T1000 (cell line): ENCODE measurements at places on chromosomes 3 and 15.

- DNase-seq, result no peak
These were observed 19.4 kb downstream of the MYLK start for GRCh38 chr3:123864706-123865105.

DNA sequence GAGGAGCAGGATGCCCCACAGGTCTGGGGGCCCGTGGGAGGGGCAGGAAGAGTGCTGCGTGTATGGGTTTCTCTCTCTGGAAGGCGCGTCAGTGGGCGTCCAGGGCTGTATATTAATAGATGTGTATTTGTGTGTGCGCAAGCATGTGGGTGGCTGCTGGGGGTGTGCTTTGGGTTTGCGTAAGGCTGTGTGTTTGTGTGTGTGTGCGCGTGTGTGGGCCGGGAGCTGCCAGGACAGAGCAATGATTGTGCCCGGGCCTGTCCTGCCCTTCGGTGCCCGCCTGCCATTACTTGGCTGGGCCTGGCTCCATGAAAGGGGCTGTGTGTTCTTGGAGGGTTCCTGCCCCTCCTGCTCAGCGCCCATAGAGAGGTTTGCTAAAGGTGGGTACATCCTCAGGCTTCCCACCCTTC is 16.3 kb downstream of the CSPG4 start:
- DNase-seq, result no peak

DNA sequence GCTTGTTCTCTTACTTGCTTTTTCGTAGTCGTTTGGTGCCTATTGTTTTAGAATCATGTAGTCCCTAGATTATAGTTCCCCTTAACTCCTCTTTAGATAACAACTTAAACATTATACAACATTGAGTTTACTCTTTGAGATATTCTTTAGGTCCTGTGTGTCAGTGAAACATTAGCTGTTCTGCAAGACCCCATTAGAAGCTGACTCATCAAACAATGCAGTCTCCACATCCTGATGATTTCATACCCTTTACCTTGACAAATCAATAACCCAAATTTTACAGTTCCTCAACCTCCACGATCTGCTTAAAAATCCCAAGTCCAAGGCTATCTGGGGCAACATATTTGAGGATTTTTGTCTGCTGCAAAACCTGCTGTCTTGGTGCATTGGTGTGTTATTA is 582.9 kb downstream of the NSUN3 start:
- DNase-seq, result no peak

DNA sequence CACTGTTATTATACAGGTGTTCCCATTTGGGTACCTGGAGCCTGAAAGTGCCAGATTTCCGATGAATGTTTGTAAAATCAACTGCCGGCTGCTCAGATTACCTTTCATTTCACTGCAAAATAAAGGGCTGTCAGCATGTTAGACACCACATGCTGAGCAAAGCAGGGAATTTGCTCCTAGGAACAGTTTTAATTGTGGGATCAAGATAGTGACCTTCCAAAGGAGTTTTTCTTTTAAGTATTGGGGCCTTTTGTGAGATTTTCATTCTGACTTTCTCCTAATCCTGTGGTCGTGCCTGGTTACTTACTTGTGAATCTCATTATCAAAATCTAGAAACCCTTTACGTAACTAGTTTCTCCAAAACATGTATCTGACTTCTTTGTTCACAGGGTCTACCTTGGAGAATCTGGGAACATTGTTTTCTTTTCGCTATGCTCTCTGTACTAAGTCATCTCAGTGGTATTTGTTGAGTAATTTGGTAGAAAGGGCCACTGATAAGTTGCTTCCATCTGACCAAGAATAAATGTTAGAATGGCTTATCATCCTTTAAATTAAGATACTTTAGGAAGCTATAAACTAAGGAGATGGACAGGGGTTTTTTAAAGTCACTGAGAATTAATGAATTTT is 40.8 kb upstream of the LRTM1 start:
- no peak for DNase-seq
